Stimulated activated CD4-positive, alpha-beta T cell treated with anti-CD3 and anti-CD28 coated beads, Interleukin-4, amount 100 ng/mL, for 24 hours (primary cell): ENCODE measurements at places on chromosomes 16 and 17.
A peak's percentile ranks its signal among the peaks of the same experiment; 100 is the strongest.

GRCh38 chr17:46194393-46195216 is 1.4 kb upstream of the KANSL1 start:
- DNase-seq: peak; percentile 67

DNA sequence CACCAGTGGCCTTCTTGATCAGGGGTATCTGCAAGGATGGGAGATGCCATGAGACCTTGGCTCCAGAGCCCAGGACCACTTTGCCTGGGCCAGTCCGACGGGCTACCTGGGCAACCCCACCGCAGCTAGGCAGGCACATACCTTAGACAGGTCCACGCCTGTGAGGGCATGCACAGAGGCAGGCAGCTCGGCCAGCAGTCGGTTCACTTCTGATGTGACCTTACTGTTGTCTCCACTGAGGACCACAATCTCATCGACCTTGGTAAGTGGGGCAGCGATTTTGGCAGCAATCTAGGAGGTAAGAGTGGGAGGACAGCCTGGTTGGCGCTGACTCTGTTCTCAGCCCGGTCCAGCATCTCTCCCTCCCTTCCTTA is 17.0 kb downstream of the FLOT2 start:
- no peak for DNase-seq

- DNase-seq: peak; percentile 93
Measured at GRCh38 chr16:66977341-66978113, 10.9 kb upstream of the CES4A start.

DNA sequence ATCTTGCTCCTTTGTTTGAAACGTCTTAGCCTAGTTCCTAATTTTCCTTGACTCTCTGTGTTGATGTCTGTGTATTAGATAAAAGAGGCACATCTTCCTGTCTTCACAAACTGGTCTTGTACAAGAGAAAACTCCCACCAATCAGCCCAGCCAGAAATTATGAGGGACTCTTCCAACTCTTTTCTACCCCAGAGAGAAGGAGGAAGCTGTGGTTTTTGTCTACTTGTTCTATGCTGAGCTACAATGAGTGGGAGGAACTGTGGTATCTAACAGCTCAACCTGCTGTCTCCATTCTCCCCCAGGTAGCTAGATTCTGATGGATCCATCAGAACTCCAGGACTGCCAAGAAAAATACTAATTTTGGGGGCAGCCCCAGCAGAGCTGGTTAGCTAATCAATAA is 392.5 kb downstream of the HS3ST3B1 start:
- DNase-seq: no peak

- DNase-seq: peak; percentile 44
Measured at GRCh38 chr16:30609002-30609925, 925 bp downstream of the ZNF689 start.

- no peak for DNase-seq
Measured at GRCh38 chr17:9360677-9361081, 214.9 kb downstream of the STX8 start.

GRCh38 chr17:12744298-12744697 is 45.0 kb upstream of the ARHGAP44 start:
- no peak for DNase-seq

GRCh38 chr17:17820463-17821158 is 16.2 kb downstream of the SREBF1 start:
- DNase-seq: no peak

DNA sequence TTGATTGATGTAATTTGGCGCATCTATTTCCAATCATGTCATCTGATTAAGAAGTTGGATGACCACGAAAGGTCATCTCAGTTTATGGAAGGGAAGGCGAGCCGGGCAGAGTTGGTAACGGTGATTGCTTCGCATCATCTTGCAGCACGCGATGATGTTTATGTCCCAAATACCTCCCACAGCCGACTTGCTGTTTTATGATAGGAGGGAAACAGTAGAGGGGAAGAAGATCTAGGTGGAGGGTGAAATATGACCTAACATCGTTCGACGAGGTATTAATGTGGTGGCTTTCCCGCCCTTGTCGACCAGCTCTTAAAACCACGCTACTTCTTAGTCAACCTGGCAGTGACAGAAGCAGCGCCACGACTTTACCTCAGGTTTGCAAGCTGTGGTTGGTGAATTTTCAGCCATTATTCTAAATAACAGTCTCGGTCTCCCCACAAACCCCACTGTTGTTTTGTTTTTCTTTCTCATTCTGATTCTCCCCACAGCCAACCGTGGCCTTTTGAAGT is 805 bp upstream of the TANC2 start:
- peak; percentile 62 for DNase-seq

DNA sequence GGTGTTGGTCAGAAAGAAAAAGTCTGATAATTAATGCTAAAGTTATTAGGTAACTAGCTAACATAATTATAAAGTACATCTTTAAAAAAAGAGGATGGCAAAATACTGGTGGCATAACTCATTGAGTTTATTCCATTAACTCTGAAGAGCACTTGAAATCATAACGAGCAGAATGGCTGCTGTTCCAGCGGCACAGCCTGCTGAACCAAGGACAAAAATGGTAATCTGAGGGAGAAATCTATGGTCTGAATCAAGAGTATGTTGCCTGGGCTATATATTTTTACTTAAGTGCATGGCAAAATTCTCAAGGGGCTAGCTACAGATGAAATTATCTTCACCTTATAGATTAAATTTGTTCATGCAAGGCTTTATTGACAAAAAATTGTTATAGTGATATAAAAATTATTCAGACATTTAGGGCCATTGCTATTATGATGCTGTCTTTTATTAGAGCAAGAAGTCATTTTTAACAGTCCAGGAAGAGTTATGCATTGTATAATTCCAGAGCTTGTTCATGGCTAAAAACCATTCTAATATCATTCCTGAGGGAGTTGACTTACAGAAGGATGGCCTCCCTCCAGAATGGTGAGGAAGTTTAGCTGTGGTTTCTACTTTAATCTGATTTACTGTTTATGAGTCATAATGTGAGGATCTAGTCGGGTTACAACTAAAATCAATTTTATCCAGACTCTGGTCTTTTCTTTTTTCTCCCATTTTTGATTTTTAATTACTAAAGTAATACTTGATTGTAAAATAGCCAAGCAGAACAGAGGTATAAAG is 41.4 kb upstream of the ANKFN1 start:
- DNase-seq: no peak

DNA sequence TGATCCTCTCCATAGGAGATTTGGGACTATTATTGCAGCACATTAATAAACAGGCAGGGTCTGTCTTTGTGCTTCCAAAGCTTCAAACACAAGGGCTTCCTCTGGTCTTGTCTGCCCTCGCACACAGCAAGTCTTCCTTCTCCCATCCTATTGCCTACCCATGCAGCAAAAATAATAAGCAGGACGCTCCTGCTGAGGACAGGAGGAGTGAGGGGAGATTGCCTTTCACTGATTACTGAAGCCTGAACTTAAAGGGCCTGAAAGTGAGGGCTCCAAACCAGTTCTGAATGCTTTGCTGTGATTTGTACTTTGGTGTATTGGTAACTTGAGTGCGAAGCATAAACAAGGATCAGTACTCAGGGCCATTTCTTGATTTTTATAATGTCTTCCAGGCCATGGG is 197.6 kb upstream of the XYLT1 start:
- no peak for DNase-seq

DNA sequence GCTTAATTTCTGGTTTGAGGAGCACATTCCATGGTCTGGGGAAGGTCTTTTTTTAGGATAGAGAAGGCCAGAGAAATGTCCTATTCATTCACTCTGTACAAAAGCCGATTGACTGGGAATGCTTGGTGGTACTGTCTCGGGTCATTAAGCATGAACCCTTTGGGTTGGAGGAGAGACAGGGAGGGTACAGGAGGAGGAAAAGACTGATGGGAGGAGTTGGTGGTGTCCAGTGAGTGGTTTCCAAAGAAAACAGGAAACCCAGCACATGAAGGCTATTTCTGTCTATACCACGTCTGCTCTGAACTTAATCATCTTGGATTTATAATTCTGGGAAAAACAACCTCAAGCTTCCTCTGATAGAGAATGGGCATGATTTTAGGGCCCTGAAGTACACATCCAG is 111.9 kb downstream of the XYLT1 start:
- no peak for DNase-seq

DNA sequence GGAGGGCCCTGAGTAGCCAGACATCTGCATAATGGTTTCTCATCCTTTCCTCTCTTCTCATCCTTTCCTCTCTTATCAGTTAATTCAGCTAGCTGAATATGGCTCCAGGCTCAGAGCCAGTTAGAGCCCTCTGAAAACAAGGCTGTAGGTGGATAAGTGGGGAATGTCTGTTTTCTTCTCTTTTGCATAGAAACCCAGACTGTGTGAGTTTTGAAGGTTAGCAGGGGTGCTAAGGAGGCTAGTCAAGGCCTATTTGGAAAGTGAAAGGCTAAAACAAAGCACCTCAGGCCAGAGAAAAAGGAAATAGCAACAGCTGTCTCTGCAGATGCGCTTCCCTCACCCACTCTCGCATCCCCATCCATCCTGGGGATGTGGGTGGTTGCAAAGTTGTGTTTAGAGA is 420.9 kb downstream of the SHISA9 start:
- no peak for DNase-seq

GRCh38 chr16:72480911-72481310 is 309.0 kb upstream of the PMFBP1 start:
- no peak for DNase-seq

- DNase-seq: no peak
Measured at GRCh38 chr16:49605536-49606254, 232.1 kb downstream of the C16orf78 start.

GRCh38 chr16:50640391-50640790 is 40.7 kb downstream of the SNX20 start:
- no peak for DNase-seq

DNA sequence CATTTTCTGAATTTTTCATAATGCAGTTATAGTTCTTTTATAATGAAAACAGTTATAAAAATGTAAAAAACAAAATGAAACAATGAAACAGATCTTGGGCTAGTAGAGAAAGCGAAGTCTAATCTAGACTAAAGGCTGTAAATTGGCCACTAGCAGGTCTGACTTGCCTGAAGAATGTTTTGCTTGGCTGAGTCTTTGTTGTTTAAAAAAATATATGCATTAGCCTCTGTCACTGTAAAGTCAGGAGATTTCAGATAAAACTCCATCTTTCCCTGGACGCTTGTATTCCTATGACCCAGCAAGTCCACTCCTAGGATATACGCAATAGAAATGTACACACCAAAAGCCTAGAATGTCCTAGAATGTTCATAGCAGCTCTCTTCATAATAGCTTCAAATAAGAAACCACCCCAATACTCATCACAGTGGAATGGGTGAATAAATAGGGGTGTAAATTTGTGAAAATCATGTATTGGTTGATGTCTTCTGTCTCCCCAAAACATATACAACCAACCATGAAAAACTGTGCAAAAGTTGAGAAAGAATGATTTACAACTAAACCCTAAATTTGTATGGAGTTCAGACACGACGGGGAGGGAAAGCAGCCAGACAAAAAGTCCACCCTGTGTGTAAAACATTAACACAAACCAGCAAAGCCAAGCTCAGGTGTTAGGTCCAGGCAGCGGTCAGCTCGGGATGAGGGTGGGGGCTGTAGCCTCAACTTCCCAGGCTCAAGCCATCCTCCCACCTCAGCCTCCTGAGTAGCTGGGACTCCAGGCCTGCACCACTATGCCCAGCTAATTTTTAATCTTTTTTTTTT is 37.7 kb upstream of the MEAK7 start:
- no peak for DNase-seq

DNA sequence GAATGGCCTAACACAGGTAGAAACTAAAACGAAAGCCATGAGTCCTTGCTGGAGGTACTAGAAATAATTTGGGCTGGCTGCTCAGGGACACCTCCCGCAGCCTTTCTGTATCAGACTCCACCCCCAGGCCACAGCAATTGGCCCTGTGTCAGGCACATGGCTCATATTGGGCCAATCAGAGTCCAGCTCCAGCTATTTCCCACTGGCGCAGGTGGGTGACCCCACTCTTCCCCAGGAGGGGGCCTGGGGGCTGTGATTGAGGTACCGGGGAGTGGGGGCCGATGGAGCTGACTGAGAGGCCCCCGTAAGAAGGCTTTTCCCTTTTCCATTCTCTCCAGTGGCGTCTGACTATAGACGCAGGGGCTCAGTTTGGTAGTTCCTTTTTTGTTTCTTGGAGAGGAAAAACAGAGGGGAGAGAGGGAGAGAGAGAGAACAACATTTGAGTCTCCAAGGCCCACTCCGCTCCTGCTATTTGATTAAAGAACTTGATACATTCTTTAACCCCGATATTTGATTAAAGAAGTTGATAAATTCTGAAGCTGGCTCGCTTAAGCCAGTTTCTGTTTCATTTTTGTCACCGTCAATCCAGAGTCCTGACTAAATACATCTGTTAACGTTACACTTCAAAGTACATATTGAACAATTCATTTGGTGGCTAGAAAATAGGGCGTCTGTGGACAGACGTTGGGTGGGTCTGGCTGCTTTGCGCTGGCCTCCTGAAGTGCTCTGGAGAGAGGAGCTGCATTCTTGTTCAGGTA is 26.3 kb downstream of the FOXL1 start:
- DNase-seq: peak; percentile 40

DNA sequence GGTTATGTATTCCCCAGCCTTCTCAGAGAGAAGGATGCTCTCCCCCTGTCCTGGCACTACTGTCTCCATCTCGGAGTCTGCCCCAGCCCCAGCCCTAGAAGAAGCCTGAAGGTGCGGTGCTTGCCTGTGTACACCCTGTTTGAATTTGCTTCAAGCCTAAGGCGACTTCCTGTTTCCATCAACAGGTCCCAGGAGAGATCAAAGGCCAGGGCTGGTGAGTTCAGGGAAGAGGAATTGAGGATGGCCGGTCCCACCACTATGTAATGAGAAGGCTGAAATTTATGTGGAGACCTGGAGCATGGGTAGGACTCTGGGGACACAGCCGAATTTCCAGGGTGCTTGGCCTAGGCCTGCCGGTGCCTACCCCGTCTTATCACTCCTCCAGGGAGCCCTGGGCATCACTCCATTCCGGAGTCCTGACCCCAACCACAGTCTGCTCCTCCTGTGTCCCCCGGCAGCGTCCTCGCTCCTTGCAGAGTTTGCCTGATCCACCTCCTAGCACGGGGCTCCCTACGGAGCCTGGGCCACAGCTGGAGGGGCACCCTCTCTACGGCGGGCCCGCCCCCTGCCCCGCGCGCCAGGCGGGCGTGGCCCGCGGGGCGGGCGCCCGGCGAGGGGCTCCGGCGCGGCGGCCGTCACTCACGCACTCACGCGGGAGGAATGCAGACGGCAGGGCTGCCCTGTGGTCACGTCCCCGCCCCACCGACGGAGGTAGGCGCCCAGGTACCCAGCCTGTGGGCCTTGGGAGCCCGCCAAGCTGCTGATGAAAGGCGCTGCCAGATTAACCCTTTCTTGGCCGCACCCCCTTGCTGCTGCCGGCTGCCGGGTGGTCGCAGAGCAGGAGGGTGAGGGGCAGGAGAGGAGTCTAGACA is 53.8 kb upstream of the TAC4 start:
- no peak for DNase-seq

DNA sequence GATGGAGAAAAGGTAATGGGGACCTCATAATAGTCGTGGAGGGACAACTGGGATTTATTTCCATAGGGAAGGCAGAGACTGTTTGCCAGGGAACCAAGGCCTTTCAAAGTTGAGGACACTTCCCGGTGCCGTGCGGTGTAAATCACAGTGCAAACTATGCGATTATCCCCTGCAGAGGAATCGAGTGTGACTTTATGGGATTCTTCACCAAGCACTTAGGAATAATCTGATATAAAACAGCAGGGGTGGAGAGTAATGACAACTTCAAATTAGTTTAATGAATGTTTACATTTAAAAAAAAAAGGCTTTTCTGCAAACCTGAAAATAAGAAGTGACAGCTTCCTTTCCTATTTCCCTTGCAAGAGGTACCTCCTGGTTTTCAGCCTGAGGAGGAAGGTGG is 538.2 kb downstream of the MAF start:
- no peak for DNase-seq

- peak; percentile 55 for DNase-seq
Measured at GRCh38 chr17:7523033-7523432, 25.8 kb upstream of the TNFSF12 start.
